SJSA1 (cell line): ENCODE measurements at places on chromosomes 13 and 19.

- H3K27me3 ChIP-seq = no peaks in the 10 kb centered on the region
- H3K4me3 ChIP-seq = no peak overlapping the region
- DNase-seq = no peak
- H3K36me3 ChIP-seq = no peaks in the 10 kb centered on the region
- no peak overlapping the region for H3K27ac ChIP-seq
Measured at GRCh38 chr19:11540645-11541044, 2.0 kb downstream of the CNN1 start.

DNA sequence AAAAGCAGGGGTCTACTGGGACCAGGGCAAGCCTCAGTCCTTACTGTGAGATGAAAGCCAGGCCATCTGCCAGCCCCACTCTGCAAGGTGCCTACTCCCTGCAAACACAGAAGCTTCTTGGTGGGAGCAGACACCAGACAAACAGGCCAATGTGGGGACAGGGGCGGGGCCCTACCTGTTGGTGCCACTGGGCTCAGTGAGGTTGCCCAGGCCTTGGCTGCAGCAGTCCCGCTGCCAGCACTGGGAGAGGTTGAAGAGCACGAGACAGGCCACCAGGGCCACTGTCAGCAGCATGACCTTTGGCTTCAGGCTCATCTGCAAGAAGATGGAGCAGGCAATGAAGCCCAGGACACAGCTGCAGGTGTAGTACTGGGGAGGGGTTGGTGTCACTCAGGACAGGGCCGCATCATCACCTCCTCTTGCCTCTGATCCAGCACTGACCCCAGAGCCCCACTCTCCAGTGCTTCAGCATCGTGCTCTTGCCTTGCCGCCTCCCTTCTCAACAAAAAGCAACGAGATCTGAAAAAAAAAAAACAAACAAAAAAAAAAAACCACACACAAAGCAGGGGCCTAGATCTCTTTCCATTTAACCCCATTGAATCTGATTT, 72.6 kb downstream of the NBEA start:
- no peak for DNase-seq
- no peaks in the 10 kb centered on the region for H3K4me1 ChIP-seq
- H3K27me3 ChIP-seq = no peaks in the 10 kb centered on the region

DNA sequence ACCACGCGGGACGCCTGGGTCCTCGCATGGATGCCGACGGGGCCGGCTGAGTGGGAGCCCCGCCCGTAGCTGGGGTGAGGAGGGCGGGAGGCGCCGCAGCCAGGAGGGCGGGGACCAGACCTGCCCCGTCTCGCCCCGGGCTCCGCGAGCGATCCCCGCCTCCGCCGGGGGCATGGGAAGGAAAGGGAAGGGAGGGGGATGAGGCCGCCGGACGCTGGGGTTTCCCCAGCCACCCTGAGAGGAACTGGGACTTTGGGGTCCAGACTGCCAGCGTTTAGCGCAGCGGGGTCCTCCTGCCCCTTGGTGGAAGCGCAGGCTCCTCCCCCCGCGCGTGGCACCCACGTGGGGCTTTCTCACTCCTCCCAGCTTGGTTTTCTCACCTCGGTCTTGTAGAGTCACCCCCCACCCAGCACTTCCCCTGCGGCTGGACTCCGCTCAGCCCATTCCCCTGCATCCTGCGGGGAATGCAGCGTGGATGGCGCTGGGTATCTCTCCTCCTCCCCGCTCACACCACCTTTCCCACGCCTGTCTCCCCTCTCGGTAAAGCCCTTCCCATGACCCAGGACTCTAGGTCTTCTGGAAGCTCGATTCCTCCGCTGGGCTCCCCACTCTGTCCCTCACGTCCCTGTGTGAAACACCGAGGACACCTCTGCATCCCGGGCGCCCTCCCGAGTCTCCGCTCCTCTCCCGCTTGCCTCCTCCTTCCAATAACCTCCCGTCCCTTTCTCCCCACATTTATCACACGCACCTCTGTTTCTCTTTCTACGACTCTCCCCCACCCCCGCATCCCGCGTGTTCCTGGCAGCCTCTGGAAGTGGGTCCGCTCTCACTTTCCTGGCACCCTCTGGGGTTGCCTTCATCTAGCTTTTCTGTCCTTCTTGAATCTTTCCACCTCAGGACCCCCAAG, 2.1 kb downstream of the TGFB1 start:
- H3K27me3 ChIP-seq = no peaks in the 10 kb centered on the region
- peaks cover 49% of the 10 kb centered on the region for H3K36me3 ChIP-seq
- peaks cover 15% of the 10 kb centered on the region for H3K4me1 ChIP-seq
- no peak overlapping the region for H3K27ac ChIP-seq
- peak overlapping the region; percentile 66 for H3K4me3 ChIP-seq

- H3K36me3 ChIP-seq = no peaks in the 10 kb centered on the region
- H3K4me1 ChIP-seq = no peaks in the 10 kb centered on the region
- no peak within 1 kb of the TSS for H3K4me3 ChIP-seq
Measured at GRCh38 chr13:103066079-103066780, at the start of gene SLC10A2. TSS of gene SLC10A2 (minus strand) at chr13:103066417. CDS start at chr13:103066249, 168 bp downstream.

DNA sequence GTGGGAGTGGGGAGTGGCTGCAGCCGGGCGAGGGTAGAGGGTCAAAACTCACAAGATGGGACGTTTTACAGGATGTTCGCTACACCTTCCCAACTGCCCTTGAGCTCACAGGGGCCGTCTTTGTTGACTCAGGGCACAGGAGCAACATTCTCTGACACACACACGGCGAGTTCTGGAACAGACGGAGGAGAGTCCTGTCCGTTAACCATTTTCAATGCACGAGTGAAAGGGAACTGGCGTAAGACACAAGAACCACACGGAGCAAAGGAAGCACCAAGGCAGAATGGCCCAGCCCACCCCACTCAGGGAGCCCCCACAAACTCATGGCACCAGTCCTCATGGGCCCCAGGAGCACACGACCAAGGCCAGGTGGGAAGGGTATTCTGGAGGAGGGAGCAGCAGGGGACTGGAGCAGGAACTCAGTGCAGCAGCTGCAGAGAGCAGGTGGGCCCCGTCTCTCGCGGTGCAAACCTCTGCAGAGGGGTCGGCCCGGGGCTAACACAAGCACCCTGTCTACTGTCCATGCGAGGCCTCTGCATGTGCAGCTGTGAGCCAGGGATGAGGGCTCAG, 37.9 kb upstream of the ISYNA1 start:
- H3K36me3 ChIP-seq = peaks cover 14% of the 10 kb centered on the region
- DNase-seq = no peak
- no peak overlapping the region for H3K27ac ChIP-seq
- H3K4me3 ChIP-seq = no peak overlapping the region
- peaks cover 32% of the 10 kb centered on the region for H3K4me1 ChIP-seq
- no peaks in the 10 kb centered on the region for H3K27me3 ChIP-seq

- peaks cover 49% of the 10 kb centered on the region for H3K4me1 ChIP-seq
- H3K36me3 ChIP-seq = peaks cover 62% of the 10 kb centered on the region
- no peaks in the 10 kb centered on the region for H3K27me3 ChIP-seq
- no peak overlapping the region for H3K27ac ChIP-seq
- H3K4me3 ChIP-seq = no peak overlapping the region
- DNase-seq = no peak
Measured at GRCh38 chr19:18456974-18457373, 19.0 kb upstream of the ISYNA1 start.

- no peaks in the 10 kb centered on the region for H3K27me3 ChIP-seq
- no peak for DNase-seq
- no peak overlapping the region for H3K27ac ChIP-seq
- H3K36me3 ChIP-seq = peaks cover 4% of the 10 kb centered on the region; the same call in 1 of the 2 replicates
- peak overlapping the region; percentile 60 for H3K4me3 ChIP-seq
Measured at GRCh38 chr19:23273022-23273589, 22.9 kb upstream of the ZNF724 start.

GRCh38 chr19:3284759-3285646, 60.5 kb downstream of the CELF5 start:
- no peaks in the 10 kb centered on the region for H3K36me3 ChIP-seq
- no peak overlapping the region for H3K4me3 ChIP-seq
- no peak overlapping the region for H3K27ac ChIP-seq
- no peaks in the 10 kb centered on the region for H3K4me1 ChIP-seq

DNA sequence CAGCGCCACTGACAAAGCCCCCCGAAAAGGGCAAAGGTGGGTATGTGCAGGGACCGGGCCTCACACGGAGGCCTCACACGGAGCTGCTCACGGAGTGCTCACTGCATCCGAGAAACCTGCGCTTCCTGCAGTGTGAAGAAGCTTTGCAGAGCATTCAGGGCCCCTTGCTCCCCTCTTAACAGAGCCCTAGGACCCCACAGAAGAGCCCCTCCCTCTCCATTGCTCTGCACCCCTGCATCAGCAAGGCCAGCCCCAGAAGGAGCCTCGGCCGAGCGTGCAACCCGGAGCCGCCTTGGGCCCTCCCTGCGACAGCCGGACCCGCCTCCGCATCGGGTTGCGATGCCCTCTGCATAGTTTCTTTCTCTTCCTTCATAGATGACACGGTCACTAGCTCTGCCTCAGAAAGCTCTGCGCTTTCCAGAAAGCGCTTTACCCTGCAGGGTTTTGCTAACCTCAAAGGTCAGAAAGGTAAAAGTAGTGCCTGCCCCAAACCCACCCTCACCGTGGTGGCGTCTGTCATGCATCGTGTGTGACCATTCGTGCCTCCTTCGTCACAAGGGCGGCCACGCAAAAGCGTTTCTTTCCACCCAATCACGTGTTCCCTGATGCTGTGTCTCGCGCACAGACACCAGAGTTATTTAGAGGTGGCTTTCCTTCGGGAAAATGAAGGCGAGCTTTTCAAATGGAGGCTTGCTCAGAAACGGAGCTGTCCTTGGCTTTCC, 15.7 kb upstream of the F7 start:
- no peaks in the 10 kb centered on the region for H3K36me3 ChIP-seq
- no peak for DNase-seq
- no peaks in the 10 kb centered on the region for H3K4me1 ChIP-seq

DNA sequence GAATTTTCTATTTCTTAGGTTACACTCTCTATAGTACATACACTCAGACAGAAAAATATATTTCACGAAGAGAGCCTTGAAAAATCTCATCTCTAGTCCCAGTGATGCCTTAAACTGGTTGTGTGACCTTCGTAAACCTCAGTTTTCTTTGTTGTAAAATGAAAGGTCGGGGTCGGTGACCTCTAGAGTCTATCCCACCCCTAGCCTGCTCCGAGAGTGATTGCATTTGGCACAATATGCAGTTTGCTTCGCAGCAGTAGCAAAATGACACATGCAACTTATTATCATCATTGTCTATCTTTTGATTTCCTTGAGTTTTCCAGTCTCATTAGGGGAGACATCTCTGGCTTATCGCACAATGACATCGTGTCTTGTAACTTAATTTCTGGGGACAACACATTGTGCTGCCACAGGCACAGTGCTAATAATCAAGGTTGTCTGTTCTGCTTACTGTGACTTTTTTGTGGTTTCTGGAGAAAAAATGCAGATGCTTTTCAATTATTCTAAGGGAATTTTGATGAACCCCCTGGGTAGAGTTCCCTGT, 115.0 kb downstream of the GGACT start:
- no peaks in the 10 kb centered on the region for H3K27me3 ChIP-seq
- no peaks in the 10 kb centered on the region for H3K4me1 ChIP-seq
- H3K4me3 ChIP-seq = no peak overlapping the region
- H3K27ac ChIP-seq = no peak overlapping the region
- H3K36me3 ChIP-seq = no peaks in the 10 kb centered on the region
- DNase-seq = no peak

- peaks cover 57% of the 10 kb centered on the region for H3K4me1 ChIP-seq
- no peaks in the 10 kb centered on the region for H3K36me3 ChIP-seq
- no peak overlapping the region for H3K4me3 ChIP-seq
- DNase-seq = peak; percentile 99
- H3K27ac ChIP-seq = peak overlapping the region; percentile 83
Measured at GRCh38 chr19:45455707-45456499, 11.9 kb upstream of the FOSB start.

DNA sequence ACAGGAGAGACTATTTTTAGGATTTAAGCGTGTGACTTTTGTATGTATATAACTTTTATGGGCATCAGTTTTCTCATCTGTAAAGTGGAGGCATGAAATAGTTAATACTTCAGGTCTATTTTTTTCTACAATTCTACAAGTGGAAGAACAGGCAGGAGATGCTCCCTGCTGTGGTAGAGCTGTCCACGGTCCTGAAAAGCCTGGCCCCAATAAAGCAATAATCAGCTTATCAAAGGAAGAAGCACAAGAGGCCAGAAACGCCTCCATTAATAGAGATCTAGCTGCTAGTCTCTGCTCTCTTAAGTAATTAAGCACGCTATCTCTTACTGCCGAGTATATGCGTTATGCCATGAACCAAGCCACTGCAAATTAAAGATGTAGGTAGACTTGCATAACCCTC, 28.0 kb upstream of the WASF3 start:
- no peaks in the 10 kb centered on the region for H3K27me3 ChIP-seq
- no peak overlapping the region for H3K4me3 ChIP-seq
- H3K36me3 ChIP-seq = no peaks in the 10 kb centered on the region
- DNase-seq = peak; percentile 1
- no peak overlapping the region for H3K27ac ChIP-seq

DNA sequence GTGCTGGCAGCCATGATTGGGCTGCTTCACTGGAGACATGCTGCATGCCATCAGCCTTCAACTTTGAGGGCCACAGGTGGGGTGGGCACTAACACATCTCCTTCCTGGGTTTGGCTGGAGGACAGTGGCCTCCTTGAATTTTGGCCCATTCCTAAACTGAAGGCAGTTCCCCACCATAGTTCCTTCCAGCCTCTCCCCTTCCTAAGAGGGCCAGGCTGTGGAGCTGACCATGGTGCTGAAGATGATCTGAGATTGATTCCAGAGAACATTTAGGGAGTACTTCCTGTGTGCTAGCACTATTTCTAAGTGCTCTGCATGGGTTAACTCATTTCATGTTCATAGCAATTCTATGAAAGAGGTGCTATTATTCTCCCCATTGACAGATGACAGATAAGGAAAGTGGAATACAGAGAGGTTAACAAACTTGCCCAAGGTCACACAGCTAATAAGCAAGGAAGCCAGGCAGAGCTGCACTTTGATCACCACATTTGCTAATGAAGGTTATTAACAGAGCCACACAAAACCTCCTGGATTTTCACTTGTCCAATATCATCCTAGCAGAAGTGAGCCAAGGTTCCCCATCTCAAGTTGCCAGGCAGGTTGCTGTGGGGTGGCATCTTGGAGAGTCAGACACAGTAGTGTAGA, 175.3 kb downstream of the ZIC5 start:
- DNase-seq = peak; percentile 80
- H3K4me1 ChIP-seq = no peaks in the 10 kb centered on the region
- H3K36me3 ChIP-seq = no peaks in the 10 kb centered on the region
- H3K27ac ChIP-seq = no peak overlapping the region
- H3K4me3 ChIP-seq = no peak overlapping the region
